ENCODE measurements at places on chromosomes 5 and 9. TPM values are rescaled to one million over a fixed set of nuclear protein-coding genes. Genes with fewer than 3 reads are reported as not detected.

FLT4 gene
- total RNA-seq, result 5.2 TPM

IFNB1 gene
- 1.2 TPM for total RNA-seq

CWC27 gene
- total RNA-seq, result 39.7 TPM

- DNase-seq, result peak; percentile 24
Observed at GRCh38 chr9:95516221-95516733, 494 bp downstream of the PTCH1 start.

DNA sequence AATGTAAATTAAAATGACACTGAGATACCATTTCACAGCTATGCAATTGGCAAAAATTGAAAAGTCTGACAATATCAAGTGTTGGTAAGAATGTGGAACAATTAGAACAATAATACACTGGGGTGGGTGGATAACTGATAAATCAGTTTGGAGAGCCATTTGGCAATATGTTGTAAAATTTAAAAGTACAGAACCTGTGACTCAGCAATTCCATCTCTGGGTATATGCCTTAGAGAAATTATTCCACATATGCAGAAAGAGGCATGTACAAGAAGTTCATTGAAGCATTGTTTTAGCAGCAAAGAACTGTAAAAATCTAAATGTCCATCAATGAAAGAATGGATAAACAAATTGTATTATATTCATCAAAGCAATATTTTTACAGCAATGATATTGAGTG lies 89.3 kb upstream of the NR3C1 start:
- DNase-seq, result no peak

- no peak for DNase-seq
Observed at GRCh38 chr5:140076142-140076541, 33.0 kb upstream of the NRG2 start.

DNA sequence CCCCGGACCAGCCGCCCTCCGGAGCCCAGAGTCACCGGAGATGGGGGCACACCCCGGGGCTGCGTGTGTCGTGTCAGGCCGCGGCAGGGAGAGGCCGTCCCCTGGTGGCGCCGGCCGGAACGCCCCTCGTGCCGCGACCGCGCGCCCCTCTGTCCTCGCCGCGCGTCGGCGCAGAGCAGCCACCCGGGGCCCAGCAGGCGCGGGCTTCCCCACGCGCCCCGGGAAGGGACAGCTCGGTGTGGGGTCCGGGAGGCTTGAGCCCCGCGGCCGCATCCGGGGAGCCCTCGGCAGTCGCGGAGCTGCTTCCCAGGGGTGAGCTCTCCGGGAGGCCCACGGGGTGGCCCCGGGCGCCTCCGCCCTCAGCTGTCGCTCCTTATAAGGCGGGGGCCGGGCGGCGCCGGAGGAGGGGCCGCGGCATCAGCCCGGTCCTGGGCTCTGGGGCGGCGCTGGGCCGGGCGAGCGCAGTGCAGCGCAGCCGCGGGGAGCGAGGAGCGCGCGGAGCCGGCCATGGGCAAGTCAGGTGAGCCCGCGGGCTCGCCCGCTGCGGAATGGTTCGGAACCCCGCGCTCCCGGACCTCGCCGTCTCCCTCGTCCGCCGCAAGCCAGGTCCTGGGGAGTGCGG lies at the start of gene GLIPR2:
Gene GLIPR2, plus strand, starts transcription at position 462 of the 622 bp plus-strand sequence. Its CDS starts 46 bp downstream, at position 508.
- peak; percentile 87 for DNase-seq

DNA sequence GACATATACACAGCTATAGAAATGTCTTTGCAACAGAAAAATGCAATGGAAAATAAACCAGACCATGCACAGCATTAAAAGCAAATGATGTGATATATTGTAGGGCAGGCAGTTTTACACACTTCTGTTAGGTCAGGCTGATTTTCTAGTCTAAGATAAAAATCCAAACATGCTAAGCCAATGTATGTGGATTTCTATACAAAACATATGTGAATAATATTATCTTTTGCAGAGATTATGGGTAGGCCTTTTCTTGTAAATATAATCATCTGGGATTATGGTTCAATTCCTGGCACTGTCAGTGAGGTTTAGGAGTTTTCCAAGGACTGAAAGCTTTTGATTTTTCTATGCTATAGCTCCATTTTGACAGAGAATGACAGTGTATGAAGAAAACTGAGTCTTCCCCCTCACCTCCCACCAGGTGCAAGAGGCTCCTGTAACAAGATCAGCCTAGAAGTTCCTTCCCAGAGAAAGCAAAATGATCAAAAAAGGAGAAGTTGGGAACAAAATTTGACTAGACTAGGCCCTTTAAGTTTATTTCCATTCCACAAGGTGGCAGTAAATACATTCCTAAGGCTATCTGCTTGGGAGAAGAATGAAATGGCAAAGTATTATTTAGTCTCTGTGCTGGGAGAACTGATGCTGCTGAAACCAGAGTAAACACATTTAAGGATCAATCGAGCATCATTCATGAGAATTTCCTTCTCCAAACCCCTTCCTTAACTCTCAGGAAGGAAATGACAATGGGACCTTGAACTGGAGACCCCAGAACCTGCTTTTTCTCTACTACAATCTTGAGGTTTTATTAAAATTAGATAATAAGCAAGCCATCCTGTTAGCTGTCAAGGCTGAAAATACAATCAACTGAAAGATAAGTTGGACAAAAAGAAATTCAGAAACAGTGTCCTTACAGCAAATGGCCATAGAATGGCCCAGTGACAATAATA lies 133.0 kb upstream of the TUT7 start:
- DNase-seq, result no peak

- no peak for DNase-seq
Observed at GRCh38 chr9:79817438-79818004, 245.8 kb downstream of the TLE4 start.

DNA sequence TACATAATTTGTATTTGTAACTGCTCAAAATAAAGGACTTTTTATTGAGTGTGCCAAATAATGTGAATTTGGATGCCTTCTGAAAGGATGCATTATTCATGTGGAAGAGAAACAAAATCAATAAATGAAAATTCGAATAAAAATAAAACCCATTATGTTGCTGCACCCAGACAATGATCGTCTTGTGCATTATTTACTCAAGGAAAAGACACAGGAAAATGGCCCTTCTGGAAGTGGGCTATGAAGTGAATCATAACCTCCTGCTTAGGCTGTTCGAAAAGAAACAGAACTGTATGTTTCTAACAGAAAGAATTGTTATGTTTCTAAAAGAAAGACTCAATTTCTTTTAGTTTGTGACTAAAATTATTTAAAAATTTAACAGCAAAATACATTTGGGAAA lies 168.9 kb upstream of the NFIB start:
- no peak for DNase-seq

DNA sequence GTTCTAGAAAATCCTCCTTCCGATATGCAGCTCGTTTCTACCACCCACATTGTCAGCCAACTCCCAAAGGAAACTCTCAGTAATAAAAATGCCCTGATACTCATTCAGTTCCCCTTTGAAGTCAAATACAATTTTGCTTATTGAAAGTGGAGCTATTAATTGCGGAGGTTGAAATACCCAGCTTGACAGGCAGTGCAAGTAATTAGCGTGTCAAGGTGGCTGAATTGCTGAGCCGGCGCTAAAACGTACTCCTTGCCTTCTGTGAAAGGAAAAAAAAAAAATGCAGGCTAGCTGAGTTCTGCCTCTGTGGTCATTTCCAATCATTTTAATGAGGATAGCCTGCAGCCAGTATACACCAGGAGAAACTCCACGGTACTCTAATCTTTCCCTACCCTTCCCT lies 165.5 kb downstream of the RORB start:
- DNase-seq, result no peak

DNA sequence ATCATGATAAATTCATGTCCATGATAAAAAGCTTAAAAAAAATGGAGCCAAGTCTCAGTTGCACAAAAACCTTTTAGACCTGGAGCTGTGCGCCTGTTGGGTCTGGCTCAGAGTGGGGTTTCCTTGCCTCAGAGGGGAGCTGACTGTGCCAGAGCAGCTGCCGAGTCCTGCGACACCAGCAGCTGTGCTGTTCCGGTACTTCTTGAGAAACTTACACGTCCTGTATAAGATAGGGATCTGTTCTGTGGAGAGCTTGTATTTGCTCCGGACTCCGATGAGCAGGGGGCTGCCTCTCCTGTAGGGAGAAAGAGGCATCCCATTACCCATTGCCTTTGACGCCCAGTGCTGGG lies 28.6 kb downstream of the GFPT2 start:
- DNase-seq, result no peak

GRCh38 chr9:77464661-77465060 lies 183.5 kb downstream of the GNA14 start:
- no peak for DNase-seq

DNA sequence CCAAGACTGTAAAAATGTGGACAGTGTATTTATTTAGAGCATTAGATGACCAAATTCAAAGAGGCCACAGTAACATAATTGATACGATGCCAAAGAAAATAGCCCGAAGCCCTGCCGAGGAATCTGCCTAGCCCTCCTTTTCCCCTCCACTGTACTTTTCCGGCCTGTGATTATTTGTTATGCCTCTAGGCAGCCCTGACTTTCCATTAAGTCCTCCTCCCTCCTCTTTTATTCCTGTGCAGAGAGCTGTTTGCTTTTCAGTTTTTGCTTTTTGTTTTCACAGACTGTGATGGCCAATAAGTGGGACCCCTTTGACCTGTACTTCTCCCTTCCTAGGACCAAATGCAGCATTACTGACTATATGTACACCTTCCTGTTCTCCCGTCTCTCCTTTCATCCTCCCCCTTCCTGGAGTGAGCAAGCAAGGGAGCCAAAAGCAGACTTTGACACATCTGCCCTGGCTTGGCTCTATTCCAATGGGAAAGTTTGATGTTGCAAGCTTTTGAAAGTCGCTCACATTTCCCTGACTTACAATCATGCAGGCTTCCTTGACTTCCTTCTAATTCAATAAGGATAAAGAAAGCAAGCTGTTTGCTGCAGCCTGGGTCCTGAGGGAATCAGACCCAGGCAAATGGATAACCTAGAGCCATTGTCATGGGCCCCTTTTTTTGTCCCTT lies 76.1 kb downstream of the NREP start:
- no peak for DNase-seq

DNA sequence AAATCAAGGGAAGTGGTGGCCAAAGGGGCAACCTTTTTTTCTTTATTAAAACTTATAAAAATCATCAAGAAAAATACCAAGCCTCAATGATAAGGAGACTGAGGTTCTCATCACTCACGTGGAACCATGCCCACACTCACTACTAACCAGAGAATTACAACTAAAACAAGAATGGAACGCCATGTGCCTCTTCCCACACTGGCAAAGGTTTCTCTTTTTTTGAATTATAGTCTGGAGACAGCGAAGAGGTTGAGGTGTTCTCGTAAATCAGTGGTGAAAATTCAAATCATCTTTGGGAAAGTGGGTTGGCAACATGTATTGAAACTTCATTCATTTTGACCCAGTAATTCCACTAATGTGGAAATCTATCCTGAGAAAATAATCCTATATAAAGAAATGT lies 19.4 kb downstream of the FPGS start:
- no peak for DNase-seq

DNA sequence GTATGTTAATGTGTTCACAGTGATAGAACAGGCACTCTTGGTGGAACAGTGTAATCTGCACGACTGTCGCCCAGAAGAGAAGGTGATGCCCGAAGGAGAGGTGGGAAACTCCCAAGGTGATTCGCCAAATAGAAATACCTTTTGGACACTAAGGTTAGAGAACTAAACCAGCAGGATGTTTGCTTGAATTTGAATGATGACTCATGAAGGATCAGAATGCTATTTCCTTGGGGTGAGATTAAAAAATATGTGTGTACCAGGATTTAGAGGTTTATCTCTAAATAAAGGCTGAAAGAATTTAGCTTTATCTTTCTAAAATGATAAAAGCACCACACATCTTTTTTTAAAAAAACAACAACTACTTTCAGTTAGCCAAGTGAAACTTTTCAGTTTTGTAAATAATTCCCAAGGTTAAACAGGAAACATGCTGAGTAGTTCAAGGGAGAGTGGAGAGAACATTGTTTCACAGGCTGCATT lies 297.4 kb upstream of the TAS2R1 start:
- DNase-seq, result no peak

GRCh38 chr5:53469946-53470687 lies 10.3 kb upstream of the FST start:
- DNase-seq, result no peak
